Left ventricle myocardium inferior (tissue), 1 donor: ENCODE measurements at places on chromosomes 1 and 21.

DNA sequence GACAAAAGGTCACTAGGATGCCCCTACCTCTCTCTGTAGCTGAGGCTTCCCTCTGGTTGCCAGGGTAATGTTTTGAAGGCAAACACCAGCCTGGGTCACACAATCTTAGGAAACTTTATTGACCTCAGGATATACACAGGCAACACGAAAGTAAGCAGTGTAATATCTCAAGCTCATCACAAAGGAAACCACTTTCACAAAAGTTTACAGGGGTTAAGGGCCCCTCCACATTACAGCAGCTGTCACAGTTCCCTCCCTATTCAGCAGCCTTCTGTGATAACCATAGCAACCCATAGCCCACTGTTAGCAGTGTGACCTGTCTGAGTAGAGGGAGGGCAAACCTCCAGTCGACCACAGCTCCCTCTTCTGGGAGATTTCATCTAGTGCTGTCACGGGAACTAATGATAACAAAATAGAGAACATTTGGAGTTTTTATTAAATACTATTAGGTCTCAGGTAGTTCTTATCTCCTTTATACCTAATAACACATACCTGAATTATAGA lies 149.8 kb downstream of the PTPRC start:
- no peak for DNase-seq

- DNase-seq = peak; percentile 66
These were observed 747 bp upstream of the ENAH start for GRCh38 chr1:225653463-225654276.

GRCh38 chr1:68459796-68460195 lies 10.0 kb upstream of the RPE65 start:
- DNase-seq = no peak

GRCh38 chr1:158115126-158115525 lies 65.6 kb upstream of the CD1D start:
- no peak for DNase-seq

- peak; percentile 80 for DNase-seq
These were observed 14.3 kb upstream of the EDN2 start for GRCh38 chr1:41498804-41499203.
